ENCODE measurements at places on chromosomes 5 and 9.

GRCh38 chr5:113182658-113183344 is 206.2 kb downstream of the DCP2 start:
- DNase-seq: no peak

- DNase-seq: peak; percentile 5
These were observed 78.2 kb upstream of the MAP3K1 start for GRCh38 chr5:56737002-56737621.

DNA sequence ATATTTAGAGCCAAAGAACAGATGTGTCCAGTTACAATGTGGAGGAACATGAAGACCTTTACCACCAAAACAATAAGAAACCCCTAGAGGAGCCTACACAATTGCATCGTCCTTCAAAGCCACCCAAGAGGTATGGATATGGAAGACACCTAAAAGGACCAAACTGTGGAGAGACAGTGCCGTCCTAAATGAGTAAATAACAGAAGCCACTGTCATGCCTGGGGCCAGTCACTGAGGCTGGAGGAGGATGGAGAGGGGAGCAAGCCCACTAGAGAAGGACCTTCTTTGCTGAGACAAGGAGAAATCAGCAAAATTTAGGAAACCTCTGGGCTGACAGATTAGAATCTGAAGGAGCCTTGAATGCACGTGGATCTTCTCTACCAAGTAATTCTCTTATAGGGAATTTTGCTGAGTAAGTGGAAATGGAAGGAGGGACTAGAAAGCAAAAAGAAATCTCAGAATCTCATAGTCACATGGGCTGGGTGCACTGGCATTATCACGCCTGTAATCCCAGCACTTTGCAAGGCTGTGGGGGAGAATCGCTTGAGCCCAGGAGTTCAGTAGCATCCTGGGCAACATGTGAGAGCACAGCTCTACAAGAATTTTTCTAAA is 27.6 kb downstream of the PLEKHG4B start:
- DNase-seq: no peak

DNA sequence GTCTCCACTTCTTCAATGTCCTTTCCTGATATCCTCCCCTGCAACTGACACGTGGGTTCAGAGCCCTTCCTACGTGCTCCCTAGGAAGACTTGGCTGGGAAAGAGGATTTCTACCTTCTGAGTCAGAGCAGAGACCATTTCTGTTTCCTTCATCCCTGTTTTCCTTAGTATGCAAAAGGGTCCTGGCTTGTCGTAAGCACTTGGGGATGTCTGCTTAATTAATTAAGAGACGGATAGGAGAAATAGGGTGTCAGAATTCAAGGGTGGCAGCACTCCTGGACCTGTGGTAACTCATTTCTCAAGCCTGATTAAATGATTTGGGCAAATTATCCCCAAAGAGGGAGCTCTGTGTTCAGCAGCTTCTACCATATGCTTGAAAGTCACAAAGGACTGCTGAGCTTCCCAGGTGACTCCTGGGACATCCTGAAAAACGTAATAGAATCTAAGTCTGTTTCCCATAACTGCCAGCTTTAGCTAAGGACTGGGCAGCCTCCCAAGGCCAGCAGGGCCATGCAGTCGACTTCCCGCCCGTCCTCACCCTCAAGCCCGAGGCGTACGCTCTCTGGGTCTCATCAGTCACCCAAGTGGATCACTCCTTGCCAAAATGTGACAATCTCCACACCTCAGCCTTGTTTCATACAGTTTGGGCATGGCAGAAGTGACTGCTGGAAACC is 20.5 kb downstream of the ABCA1 start:
- DNase-seq: no peak

DNA sequence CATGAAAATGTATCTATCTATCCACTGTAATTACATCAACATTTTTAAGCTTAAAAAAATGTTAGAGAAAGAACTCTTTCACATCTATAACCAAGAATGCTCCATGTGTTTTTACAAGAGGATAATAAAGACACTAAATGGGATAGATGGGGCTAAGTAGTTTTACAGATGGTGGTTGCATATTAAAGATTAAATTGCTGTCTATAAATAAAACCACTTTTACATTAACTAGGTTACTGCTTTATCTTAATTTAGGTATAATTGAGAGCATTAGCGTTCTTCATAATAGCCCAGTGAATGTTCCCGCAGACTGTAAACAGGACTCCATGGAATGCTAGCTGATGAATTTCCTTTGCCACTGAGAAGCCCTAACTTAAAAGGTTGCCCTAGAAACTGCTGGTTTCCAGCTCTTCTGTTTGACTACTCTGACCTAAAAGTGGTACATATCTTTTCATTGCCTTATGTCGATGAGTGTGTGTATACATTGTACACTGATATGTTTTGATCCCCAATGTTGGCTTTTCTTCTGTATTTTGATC is 117.9 kb downstream of the SGCD start:
- DNase-seq: no peak

GRCh38 chr5:139364466-139364865 is 18.6 kb downstream of the SLC23A1 start:
- no peak for DNase-seq

DNA sequence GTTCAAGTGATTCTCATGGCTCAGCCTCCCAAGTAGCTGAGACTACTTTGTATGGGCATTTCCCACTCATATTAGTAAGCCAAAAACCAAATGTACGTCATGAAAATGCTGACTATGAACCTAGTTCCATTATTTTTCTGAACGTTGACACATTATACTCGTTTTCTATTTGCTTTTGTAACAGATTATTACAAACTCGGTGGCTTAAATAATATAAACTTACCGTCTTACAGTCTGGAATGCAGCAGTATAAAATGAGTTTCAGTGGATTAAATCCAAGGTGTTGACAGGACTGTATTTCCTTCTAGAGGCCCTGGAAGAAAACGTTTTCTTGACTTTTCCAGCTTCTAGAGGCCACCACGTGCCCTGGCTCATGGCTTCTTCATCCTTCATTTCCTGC is 517.0 kb downstream of the GADD45G start:
- DNase-seq: no peak

DNA sequence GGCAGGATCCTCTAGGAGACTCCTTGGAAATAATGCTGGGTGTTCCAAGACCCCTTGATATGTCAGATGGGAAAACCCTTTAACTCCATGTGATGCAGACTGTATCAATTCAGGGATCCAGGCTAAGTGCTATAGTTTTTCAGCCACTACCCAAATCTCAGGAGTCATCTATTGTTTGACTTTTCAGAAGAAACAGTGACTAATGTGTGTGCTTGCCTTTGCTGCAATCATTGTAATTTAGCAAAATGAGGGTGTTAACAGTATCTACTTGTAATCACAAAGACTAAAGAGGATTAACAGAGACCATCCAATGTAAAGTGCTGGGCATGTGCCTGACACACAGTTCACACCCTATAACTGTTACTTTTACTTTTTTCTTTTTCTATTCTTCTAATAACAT is 309.6 kb upstream of the RFX3 start:
- no peak for DNase-seq
